CD8-positive, alpha-beta memory T cell (primary cell): ENCODE measurements at places on chromosomes 3 and 15.

- no peak for DNase-seq
Observed at GRCh38 chr3:142628801-142629200, 32.6 kb downstream of the PLS1 start.

GRCh38 chr15:77430652-77431051 lies 10.0 kb downstream of the HMG20A start:
- no peak for DNase-seq

- no peak for DNase-seq
Observed at GRCh38 chr3:130374908-130375307, 29.4 kb downstream of the COL6A5 start.

DNA sequence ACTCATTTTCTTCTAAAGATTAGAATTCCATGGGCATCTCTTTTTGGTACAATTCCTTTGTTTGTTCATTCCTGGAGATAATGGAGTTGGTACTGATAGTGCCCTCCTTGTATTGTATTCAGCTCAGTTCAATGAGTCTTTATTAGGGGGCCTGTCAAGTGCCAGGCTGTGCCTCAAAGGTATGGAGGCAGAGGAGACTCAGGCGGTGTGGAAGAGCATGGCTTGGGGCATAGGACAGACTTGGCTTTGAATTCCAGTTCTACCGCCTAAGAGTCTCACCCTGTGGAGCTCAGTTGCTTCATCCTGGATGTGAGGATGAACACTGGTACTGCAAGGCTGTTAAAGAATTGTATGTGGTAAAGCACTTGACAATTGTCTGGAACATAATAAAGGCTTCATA lies 196.6 kb upstream of the IL12A start:
- no peak for DNase-seq

- DNase-seq, result no peak
Observed at GRCh38 chr3:59084583-59084982, 34.8 kb upstream of the CFAP20DC start.

- no peak for DNase-seq
Observed at GRCh38 chr3:126085841-126086240, 1.9 kb upstream of the SLC41A3 start.
